ENCODE measurements at places on chromosomes 3 and 15.

DNA sequence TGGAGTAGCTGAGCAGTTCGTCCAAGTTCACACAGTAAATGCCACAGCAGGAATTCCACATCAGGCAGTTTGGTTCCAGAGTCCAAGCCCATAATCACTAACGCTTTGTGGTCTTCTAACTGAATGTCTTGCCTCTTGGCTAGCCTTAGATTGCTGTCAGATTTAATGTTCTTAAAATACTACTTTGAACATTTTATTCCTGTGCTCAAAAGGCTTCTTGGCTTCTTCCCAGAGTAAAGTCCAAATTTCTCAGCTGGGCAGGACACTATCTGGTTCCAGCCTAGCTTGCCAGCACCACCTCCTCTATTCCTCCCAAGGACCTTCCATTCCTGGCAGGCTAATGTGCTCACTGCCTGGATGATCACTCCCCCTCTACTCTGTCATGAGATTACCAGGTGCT, 256.9 kb downstream of the SQOR start:
- no peak for DNase-seq

DNA sequence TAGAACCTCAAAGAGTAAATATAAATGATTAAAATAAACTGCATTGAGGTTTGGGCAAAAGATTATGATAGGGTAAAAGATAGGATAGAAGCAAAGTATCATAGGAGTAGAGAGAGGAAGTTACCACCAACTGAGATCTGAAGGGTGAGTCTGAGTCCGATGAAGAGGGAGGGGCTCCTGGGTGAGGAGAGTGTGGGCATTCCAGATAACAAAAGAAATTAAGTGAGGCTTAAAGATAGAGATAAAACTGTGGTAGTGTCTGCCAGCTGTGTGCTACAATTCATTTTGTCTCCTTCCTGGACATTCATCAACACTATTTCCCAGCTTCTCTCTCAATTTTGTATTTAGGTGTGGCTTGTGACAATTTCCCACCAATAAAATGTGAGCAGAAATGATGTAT, 343.0 kb upstream of the PLSCR5 start:
- no peak for DNase-seq

GRCh38 chr3:31300456-31301443, 232.0 kb upstream of the STT3B start:
- no peak for DNase-seq

GRCh38 chr3:169627073-169627472, 36.4 kb downstream of the MECOM start:
- peak; percentile 49 for DNase-seq

- DNase-seq = no peak
These were observed 25.6 kb upstream of the TCF12 start for GRCh38 chr15:56892659-56893363.

DNA sequence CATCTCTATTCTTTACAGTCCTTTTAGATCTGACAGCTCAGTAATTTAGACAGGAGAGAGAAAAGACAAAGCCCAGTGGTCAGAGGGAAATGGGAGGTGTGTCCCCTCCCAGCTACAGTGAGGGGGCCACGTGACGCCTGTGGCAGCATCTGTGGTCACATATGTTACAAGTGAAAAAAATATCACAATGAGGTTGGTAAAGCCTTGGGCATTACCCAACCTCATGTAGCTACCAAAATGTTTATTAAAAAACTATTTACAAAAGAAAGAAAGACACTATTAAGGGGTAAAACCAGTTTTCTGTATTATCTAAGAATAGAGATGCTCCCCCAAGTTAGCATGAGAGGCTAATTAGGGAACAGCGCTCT, 42.9 kb upstream of the PLCL2 start:
- DNase-seq = no peak

DNA sequence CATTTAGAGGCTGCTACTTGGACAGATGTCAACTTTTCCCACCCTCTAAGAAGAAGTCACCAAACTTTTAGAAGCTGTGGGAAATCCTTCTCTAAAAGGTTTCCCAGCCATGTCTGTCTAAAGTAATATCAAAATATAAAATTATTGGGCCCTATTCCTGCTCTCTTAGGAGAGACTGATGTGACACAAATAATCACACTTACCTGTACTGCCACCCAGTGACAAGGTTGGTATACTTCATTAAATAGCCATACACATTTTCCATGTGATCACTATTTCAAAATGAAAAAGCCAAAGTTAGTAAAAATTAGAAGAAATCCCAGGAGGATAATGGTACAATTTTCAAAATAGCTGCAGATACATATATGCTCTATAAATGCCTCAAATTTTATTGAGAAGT, 12.6 kb downstream of the OSBPL11 start:
- DNase-seq = no peak

DNA sequence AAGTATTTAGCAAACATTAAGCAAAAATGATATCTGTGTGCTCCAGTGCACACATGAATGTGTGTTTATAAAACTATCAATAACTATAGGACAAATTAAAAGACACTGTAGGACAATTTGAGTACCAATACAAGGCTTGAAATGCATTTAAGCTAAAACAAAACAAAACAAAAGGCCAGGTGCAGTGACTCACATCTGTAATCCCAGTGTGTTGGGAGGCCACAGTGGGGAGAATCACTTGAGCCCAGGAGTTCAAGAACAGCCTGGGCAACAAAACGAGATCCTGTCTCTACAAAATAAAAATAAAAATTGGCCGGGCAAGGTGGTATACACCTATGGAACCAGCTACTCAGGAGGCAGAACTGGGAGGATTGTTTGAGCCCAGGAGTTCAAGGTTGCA, 50.7 kb downstream of the CSNK1G1 start:
- no peak for DNase-seq

GRCh38 chr3:161372321-161373260, 1.3 kb upstream of the SPTSSB start:
- peak; percentile 89 for DNase-seq

DNA sequence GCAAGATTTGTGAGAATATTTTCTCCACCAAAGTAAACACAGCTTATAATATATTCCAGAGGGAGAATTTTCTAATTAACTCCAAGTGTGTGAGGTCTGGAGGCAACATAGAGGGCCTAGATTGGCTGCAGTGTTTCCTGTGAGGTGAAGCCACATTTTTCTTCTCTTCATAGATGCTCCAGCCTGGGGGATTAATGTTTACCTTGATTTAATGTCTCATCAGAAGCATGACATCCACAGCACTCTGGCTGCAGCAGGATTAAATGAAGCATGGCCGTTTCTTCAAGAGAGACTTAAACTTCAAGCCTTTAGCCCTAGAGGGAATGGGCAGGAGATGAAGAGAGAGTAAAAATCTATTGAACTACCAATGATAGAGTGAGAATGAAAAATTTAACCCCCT, 137.9 kb upstream of the ZBTB20 start:
- DNase-seq = no peak

DNA sequence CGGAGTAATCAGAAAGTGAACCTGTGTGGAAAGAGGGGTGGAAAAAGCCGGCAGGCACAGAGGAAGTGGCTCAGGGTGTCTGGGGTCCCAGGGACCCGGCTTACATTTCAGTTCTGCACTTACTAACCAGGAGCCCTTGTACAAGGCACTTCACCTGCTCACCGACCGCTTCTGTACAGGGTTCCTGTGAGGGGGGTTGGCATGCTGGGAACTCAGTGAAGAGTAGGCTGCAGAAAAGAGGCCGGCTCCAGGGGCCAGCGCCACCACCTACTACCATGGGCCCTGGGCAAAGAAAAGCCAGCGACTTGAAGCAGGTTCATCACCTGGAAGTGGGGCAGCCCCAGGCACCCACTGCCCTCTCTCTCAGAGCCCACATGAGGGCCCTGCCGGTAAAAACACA, 6.2 kb downstream of the STIMATE start:
- DNase-seq = no peak

All from SK-N-DZ (cell line).